Esophagus mucosa (tissue), 1 donor: ENCODE measurements at places on chromosomes 5 and 9. TPM values are rescaled to one million over a fixed set of nuclear protein-coding genes. Genes with fewer than 3 reads are reported as not detected.

DNA sequence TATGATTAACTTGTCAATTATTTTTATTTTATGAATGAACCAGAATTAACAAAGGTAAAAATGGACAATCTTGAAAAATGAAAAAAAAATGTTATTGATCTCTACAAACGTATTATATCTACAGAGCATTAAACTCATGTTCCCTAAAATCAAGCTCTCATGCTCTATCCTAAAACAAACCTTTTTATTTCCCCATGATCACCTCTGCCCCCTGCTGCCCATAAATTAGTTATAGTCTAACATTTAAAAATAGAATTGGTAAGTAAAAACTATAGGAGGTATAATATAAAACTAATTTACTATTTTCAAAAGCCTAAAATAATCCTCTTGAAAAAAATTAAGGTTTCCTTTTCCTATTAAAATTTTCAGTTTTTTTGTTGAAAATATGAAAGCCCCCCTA, 168.0 kb upstream of the POU5F2 start:
- ATAC-seq, result no peak

DNA sequence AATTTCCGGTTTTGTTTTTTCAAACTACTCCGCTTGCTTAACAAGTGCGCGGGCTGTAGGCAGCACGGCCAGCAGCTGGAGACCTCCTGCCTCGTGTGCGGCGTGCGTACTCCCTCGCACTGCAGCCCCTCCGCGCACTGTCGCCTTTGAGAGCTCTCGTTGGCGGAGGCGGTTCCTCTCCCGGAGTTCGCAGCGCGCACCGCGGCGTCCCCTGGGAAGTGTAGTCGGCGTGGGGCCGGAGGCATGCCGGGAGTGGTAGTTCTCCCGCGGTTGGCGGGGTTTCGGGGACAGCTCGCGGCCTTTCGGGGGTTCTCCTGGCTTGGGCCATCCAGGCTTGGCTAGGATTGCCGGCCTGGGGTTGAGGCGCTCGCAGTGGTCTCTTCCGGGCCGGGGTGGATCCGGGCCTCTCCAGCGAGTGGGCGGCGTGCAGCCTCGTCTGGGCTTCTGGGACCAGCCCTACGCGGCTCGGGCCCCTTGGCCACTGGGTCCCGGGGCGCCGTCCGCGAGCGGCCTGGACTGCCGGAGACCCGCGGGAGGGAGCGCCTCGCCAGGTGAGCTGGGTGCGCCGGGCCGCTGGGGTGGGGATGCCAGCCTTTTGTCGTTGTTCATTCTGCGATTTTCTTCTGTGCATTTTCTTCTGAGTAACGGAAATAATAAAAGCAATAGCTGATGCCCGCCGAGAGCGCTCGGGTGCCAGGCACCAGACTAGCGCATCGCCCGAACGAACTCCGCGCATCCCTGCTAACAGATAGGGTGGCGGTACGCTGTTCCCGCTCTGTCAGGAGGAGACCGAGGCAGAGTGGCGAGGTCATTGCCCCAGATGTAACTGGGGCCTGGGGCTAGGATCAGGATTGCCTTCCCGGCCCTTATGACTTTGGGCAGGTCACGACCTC, at the start of gene ZNF354C:
Gene ZNF354C (plus strand): TSS at position 258 of the 893 bp plus-strand sequence. CDS start 1,696 bp downstream, outside the sequence.
- ATAC-seq, result peak; percentile 92

DNA sequence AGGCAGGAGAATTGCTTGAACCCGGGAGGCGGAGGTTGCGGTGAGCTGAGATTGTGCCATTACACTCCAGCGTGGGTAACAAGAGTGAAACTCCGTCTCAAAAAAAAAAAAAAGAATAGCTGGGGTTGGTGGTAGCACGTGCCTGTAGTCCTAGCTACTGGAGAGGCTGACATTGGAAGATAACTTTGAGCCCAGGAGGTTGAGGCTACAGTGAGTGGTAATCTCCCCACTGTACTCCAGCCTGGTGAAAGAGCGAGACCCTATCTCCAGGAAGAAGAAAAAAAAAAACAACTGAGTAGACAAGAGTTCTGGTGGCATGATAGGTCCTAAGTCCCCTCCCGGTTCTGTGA, 26.3 kb downstream of the GOLGA2 start:
- no peak for ATAC-seq

GRCh38 chr5:151897020-151897552, 27.6 kb downstream of the GLRA1 start:
- no peak for ATAC-seq

GRCh38 chr9:75869236-75869635, 21.2 kb upstream of the PCSK5 start:
- no peak for ATAC-seq

GRCh38 chr9:122183501-122183900, 23.8 kb downstream of the MORN5 start:
- no peak for ATAC-seq

- ATAC-seq, result no peak
Measured at GRCh38 chr9:109320331-109320741, 523 bp downstream of the EPB41L4B start.

DNA sequence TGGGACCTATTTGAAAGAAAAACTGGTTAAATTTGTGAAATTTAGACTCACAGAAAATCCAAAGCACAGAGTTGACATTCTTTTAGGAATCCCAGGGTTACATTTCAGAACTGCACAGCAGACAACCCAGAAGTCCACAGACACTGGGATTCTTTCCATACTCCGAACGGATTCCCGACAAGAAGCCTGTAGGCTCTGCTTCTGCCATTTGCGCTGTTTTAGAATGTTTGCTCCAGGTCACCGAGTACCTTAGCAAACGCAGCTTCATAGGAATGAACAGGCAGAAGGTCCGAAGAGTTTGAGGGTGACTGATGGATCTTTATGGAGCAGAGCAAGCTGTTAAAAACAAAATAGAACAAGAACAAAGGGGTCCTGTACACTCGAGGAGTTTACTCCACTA, 84.5 kb upstream of the NFIB start:
- ATAC-seq, result no peak

DNA sequence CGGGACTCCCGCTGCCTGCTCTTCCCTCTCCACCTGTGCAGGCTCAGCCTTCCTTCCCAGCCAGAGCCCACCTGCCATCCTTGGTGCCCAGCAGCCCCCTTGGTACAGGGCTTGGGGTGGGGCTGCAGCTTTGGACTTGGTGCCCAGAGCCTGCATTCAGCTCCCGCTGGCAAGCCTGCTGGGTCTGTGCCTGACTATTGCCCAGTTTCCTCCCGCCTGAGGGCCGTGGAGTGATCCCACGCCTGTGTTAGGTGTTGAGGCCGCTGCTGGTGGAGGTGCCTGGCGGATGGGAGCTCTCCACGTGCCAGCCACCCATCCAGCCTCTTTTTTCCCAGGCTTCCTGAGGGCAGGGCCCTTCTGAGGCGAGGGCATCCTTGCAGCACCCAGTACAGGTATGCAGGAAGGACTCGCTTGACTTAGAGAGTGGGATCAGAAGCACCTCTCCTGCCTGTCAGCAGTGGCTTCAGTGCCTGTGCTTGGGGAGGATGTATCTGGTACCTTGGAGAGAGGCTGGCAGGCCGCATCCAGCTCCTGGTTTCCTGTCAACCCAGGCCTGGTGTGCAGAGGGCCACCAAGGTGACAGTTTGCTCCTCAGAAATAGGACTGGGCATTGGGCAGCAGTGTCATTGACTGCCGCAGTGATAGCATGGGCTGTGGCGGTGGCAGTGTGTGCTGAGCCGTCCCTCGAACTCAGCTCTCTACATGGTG, 7.8 kb downstream of the RXRA start:
- no peak for ATAC-seq

GRCh38 chr5:1445689-1446601, 705 bp upstream of the SLC6A3 start:
- no peak for ATAC-seq

GRCh38 chr9:74557571-74557970, 60.4 kb downstream of the RORB start:
- no peak for ATAC-seq

- ATAC-seq, result no peak
Measured at GRCh38 chr9:114473447-114473801, 31.8 kb downstream of the WHRN start.

DNA sequence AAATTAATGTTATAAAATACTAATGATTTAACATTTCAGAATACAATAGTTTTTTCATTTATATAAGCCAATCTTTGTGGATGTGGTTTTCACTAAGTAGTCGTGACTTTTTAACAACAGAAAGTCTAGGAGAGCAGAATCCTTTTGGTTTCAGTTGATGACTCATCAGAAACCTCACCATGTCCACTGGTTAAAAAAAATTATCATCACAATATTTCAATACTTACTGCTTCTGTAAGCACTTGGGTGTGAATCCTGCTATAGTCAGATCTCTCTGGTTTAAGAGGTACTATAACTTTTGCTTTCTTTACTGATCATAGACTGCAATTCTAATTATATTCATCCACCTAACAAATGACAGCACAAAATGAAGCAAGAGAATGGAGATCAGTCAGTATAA, 77.2 kb downstream of the MRPS30 start:
- ATAC-seq, result peak; percentile 58

GRCh38 chr5:122882831-122883230, 37.4 kb downstream of the SNX24 start:
- peak; percentile 52 for ATAC-seq

DNA sequence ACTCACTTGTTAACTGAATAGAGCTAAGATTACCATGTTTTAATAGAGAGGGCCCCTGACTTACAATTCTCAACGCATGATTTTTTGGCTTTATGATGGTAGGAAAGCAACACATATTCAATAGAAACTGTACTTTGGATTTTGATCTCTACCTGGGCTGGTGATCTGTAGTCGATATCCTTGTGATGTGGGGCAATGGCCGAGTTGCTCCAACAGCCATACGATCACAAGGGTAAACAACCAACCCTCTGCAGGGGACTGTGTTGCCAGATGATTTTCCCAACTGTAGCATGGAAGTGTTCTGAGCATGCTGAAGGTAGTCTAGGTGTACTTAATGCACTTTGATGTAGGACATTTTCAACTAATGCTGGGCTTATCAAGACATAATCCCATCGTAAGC, 36.5 kb downstream of the NSUN2 start:
- no peak for ATAC-seq

GRCh38 chr9:26243029-26243697, 564.9 kb upstream of the TUSC1 start:
- ATAC-seq, result no peak

DNA sequence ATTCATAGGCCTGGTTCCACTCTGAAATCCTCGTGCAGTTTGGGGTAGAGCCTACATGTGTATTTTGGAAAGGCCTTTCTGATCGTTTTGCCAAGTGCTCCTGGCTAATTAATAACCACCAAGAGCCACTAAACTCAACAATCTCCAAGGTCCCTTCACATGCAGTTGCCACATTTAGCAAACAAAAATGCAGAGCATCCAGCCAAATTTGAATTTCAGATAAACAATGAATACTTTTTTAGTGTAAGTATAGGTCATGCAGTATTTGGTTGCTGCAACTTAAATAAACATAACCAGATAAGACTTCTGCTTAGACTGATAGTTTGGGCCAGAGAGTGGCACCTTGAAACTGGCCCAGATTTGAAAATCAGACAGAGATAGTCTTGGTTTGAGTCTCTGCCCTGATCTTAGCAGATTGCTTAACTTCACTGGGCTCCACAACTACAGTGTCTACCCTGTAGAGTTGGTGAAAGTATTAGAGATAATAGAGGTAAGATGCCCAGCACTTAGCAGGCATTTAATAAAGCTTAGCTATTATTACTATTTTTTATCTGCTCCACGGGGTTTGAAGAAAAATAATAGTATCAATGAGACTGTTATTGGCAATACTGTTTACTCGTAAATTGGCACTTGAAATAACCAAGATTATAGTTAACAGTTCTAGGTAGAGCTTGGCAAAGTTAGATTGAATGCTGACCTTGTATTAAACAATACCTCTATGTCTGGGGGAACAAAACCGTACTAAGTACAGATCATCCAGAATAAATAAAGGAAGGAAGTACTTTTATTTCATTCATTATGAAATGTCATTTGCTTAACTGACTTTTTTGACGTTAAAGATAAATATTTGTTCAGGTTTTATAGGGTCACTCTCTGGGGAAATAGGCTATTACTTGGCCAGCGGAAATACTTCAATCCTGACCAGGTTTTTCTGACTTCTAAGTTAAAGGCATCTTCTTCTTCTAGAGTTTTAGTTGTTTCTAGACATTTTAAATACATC, 274.8 kb downstream of the DOCK8 start:
- ATAC-seq, result no peak

DNA sequence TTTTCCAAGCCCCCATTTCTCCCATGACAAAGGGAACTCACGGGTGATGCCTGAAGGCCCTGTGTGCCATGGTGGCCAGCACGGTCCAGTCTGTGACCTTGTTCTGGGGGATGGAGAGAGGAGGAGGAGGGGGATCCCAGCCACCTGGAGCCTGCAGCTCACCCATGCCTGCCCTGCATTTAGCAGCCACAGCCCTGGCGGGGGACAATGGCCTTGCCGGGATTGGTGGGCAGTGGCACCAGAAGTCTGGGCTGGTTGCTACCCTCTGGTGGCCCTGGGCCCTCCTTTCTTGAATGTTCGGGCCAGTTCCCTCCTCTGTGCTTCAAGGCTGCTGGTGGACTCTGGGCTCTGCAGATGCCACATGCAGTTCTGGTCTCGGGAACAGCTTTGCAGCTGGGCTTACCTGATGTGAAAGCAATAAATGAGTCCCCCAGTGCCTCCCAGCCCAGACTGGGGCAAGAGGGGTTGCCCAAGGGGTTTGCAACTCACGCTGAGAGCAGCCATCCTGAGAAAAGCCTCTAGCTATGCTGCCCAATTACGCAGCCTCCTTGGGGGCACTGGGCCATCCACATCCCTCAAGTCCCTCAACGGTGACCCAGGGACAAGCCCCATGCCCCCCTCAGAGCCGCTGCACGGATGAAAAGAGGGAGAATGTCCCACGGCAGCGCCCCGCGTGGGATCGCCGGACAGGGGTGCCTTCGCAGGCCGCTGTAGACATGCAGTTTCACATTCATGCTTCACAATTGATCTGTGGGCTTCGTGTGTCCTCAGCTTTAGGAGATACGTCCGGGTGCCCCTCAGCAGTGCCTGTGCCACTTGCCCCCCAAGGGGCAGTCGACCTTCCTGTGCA, 49.2 kb upstream of the FCN1 start:
- ATAC-seq, result no peak

- ATAC-seq, result no peak
Measured at GRCh38 chr5:76695346-76695745, 20.6 kb upstream of the F2R start.

- ATAC-seq, result no peak
Measured at GRCh38 chr5:141525653-141526052, 36.8 kb downstream of the PCDHGC5 start.

- ATAC-seq, result no peak
Measured at GRCh38 chr5:123844873-123845272, 332.9 kb downstream of the CSNK1G3 start.

DNA sequence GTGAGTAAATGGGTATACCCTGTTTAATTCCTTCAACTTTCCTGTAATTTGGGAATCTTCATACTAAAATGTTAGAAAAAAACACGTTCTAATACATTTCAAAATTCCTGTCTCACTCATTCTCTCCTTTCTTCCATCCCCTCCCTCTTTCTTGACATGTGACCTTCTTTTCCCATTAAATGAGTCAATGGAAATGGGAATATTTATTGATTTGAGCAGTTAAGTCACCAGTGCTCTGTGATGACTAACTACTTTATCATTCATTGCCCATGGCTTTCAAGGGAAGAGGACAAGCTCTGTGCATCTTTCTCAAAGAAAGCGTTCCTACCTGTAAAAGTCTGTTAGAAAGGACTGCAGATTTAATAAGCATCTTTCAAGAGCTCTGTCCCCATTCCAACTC, 144.4 kb upstream of the MAP3K1 start:
- no peak for ATAC-seq

Gene TMEM171
- 6.3 TPM for total RNA-seq

Gene TXNDC8
- total RNA-seq, result not detected

Gene MED22
- 10.8 TPM for total RNA-seq

Gene GALT
- total RNA-seq, result 14.6 TPM

Gene TRPM6
- total RNA-seq, result 1.2 TPM

Gene ADAMTSL2
- total RNA-seq, result 0.88 TPM

Gene SLCO6A1
- not detected for total RNA-seq

Gene INSL4
- total RNA-seq, result not detected

Gene CER1
- not detected for total RNA-seq
